ENCODE measurements at places on chromosomes 4 and X.

GRCh38 chrX:16212436-16212835 is 45.2 kb downstream of the MAGEB17 start:
- DNase-seq = no peak

DNA sequence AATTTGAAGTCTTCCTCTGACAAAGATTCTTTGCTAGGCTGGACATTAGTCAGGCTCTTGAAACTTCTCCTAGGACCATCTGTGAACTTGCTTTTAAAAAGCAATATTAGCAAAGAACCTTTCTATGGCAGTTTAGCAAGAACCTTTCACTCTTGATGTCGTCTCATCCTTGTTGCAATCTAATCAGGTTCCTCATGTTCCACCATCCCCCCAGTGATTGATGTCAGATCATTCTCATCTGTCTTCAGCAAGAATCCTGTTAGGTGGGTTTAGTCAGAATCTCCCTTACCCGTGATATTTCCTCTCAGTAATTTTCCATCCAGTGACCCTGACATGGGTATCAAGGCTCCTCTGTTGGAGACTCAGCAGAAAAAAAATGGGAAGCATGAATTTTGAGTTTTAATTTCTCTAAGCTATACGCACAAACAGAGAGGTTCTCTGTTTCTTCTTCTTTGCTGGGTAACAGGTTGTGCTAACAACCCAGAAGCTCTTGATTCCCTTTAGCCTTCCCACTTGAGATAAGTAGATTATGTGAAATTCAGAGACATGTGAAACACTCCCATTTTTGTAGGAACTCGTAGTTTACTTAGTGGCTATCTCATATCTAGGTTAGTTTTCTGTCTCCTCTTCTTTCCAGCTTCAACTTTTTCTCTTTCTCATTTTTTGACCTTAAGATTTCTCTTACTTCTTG is 507.4 kb downstream of the C4orf33 start:
- no peak for DNase-seq

- DNase-seq = no peak
These were observed 3.6 kb upstream of the FATE1 start for GRCh38 chrX:151712253-151712652.

DNA sequence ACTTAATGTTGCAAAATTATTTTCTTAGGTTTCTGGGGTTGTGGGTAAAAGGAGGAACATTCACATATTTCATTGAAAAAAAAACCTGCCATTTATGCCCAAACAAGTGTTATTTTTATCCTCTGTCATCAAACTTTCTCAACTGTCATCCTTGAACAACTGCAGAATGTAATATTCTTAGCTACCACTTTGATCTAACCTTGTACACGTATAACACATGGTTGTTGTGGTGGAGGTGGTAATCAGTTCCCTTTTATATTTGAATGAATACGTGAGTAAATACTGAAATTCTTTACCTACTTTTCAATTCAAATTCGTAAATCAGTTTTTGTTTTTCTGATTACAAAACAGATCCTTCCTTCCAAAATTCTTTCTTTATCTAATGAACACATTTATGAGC is 3.8 kb upstream of the AMMECR1 start:
- DNase-seq = no peak

GRCh38 chr4:99028187-99028586 is 32.7 kb downstream of the METAP1 start:
- no peak for DNase-seq
